B cell (primary cell): ENCODE measurements at places on chromosomes 12 and 14. TPM values are rescaled to one million over a fixed set of nuclear protein-coding genes. Genes with fewer than 3 reads are reported as not detected.

GRCh38 chr12:29609431-29610215, 112.1 kb upstream of the OVCH1 start:
- H3K27ac ChIP-seq: no peak overlapping the region
- DNase-seq: no peak
- no peaks in the 10 kb centered on the region for H3K36me3 ChIP-seq
- no peaks in the 10 kb centered on the region for H3K4me1 ChIP-seq
- no peaks in the 10 kb centered on the region for H3K27me3 ChIP-seq
- H3K4me3 ChIP-seq: no peak overlapping the region

DNA sequence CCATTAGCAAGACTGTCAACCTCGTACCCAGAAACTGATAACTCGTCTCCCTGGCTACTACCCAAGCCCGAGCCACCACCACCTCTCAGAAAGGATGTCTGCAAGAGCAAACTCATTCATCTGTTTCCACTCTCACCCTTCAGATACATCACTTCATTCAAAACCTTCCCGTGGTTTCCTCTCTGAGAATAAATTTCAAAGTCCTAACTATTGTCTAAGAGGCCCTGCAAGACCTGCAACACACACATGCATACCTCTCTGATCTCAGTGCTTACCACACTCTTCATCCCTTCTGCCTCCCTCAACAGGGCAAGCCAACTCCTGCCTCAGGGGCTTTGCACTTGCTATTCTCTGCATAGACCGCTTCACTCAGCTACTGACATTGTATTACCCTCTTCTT, 40.6 kb downstream of the PPP1R13B start:
- no peaks in the 10 kb centered on the region for H3K36me3 ChIP-seq
- no peak overlapping the region for H3K27ac ChIP-seq
- H3K4me1 ChIP-seq: peaks cover 4% of the 10 kb centered on the region
- DNase-seq: no peak

GRCh38 chr14:90774316-90774715, 41.9 kb downstream of the TTC7B start:
- no peak overlapping the region for H3K27ac ChIP-seq
- no peaks in the 10 kb centered on the region for H3K36me3 ChIP-seq
- H3K4me3 ChIP-seq: no peak overlapping the region
- H3K27me3 ChIP-seq: no peaks in the 10 kb centered on the region

TMEM132C gene
- polyA plus RNA-seq: not detected in 2 replicates

VPS29 gene
- polyA plus RNA-seq: 104 and 115 TPM in 2 replicates

ISM2 gene
- not detected in 2 replicates for polyA plus RNA-seq

ZDHHC22 gene
- not detected in 2 replicates for polyA plus RNA-seq

EXOC3L4 gene
- not detected in 2 replicates for polyA plus RNA-seq
